ENCODE measurements at places on chromosomes 7 and 10. TPM values are rescaled to one million over a fixed set of nuclear protein-coding genes. Genes with fewer than 3 reads are reported as not detected.

Gene FZD8
- total RNA-seq = 3.7 TPM

Gene NKX2-3
- not detected for total RNA-seq

Gene RAPGEF5
- total RNA-seq = 0.37 TPM

Gene NPFFR1
- total RNA-seq = not detected

Gene AGMO
- total RNA-seq = 1.8 TPM

Gene EBF3
- total RNA-seq = 22.5 TPM

Gene ZNF37A
- total RNA-seq = 11.7 TPM

Gene CXCL12
- total RNA-seq = 0.20 TPM

Gene HSPA12A
- 13.2 TPM for total RNA-seq

Gene OR2A12
- not detected for total RNA-seq

Gene CTAGE8
- total RNA-seq = 0.59 TPM

Gene GLCCI1
- total RNA-seq = 3.1 TPM

Gene ASAH2
- 0.37 TPM for total RNA-seq

Gene CTTNBP2
- 1.1 TPM for total RNA-seq

Gene NYAP1
- 2.0 TPM for total RNA-seq

Gene SRRM3
- total RNA-seq = 0.98 TPM

Gene KNDC1
- total RNA-seq = under 0.01 TPM

Gene CPA2
- total RNA-seq = not detected

Gene OGDHL
- total RNA-seq = 0.59 TPM

Gene TECTB
- not detected for total RNA-seq

Gene CASP7
- total RNA-seq = 25.2 TPM

Gene CTAGE15
- not detected for total RNA-seq

Gene CYCS
- total RNA-seq = 26.1 TPM

Gene ZSCAN25
- total RNA-seq = 8.8 TPM

Gene CALHM1
- total RNA-seq = not detected

Gene ANKRD30A
- not detected for total RNA-seq

Gene GSAP
- total RNA-seq = 2.3 TPM

Gene SPDYE6
- total RNA-seq = not detected

Gene PSAP
- total RNA-seq = 686 TPM

Gene HIPK2
- 30.7 TPM for total RNA-seq

Gene PRKG1
- total RNA-seq = 15.6 TPM

Gene FXYD4
- total RNA-seq = not detected

Gene SLIT1
- 0.37 TPM for total RNA-seq

Gene CLDN4
- total RNA-seq = 2.6 TPM

Gene SCART1
- total RNA-seq = 1.6 TPM

Gene MCM10
- total RNA-seq = 9.6 TPM

Gene ANKRD7
- 0.39 TPM for total RNA-seq

Measured in subcutaneous preadipocyte (primary cell).